Stimulated activated CD8-positive, alpha-beta memory T cell treated with anti-CD3 and anti-CD28 coated beads, Interleukin-4, amount 100 ng/mL, for 4 hours (primary cell): ENCODE measurements at places on chromosomes 1 and 21.

DNA sequence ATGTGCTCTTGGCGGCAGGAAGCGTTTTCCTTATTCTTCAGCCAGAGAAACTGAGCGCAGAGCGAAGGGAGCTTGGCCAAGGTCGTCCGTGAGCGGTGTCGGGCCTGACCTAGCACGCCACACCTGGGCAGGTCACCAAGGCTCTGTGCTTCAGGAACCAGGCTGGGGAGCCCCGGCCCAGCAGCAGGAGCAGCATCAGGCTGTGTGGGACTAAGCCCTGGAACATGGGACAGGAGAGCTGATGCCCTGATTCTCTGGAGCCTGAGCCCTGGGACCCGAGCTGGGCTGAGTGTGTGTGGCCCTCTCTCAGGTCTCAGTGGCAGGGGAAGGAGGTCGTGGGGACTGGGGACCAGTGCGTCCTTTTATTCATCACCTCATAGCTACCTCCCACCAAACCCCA lies 65.2 kb upstream of the ABCG1 start:
- DNase-seq = no peak

DNA sequence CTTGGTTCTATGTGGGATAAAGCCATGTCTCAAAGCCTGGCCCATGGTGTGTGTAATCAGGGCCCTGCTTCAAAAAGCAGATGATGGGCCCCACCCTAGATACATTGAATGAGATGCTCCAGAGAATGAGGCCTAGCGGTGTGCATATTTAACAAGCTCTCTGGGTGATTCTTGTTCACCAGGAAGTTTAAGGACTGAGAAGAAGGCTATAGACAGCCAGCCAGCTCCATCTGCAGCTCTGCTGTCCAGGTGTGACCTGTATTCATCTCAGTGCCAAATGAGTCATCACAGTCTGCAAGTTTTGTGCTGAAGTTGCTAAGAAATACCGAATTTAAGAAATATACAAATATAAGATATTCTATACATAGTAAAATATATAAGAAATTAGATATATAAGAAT lies 182.0 kb upstream of the RUNX1 start:
- DNase-seq = no peak

- no peak for DNase-seq
These were observed 40.8 kb upstream of the DYNLT5 start for GRCh38 chr1:66711420-66711819.

DNA sequence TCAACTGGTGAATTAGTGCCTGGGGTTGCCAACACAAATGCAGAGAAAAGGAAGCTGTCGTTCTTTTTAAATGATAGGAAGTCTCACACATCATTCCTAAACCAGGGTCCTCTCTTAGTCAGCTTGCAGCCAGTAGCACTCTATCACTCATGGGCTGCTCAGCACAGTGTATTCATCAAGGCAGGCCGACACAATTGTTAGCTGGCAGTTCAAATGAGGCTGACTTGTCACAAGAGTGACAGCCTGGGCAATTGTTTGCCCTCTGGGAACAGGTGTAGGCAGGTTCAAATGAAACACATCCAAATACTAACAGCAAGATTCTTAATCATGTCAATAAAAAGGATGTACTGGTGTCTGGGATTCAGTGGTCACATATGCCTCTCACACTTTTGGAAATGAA lies 76.9 kb downstream of the ERICH3 start:
- DNase-seq = no peak

- DNase-seq = no peak
These were observed 918 bp upstream of the RASAL2 start for GRCh38 chr1:178092878-178093493.

DNA sequence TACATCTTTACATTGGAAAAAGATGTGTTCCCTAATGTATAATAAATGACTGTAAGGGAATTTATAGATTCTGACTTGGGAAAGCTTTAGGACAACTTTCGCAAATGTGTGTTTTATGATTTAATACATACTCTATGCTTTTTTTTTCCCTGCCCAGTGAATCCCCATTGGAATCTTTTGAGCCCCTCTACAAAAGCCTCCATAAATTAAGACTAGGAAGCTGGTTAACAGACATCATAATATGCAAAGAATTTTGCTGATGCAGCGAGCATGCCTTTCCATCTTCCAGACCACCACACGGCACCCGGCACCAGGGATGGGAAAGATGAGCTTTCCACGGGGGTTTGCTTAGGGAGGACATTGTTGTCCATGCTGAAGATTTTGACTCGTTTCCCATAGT lies 156.1 kb upstream of the IVNS1ABP start:
- no peak for DNase-seq

- DNase-seq = no peak
These were observed 328.4 kb downstream of the ZP4 start for GRCh38 chr1:237562242-237562823.

DNA sequence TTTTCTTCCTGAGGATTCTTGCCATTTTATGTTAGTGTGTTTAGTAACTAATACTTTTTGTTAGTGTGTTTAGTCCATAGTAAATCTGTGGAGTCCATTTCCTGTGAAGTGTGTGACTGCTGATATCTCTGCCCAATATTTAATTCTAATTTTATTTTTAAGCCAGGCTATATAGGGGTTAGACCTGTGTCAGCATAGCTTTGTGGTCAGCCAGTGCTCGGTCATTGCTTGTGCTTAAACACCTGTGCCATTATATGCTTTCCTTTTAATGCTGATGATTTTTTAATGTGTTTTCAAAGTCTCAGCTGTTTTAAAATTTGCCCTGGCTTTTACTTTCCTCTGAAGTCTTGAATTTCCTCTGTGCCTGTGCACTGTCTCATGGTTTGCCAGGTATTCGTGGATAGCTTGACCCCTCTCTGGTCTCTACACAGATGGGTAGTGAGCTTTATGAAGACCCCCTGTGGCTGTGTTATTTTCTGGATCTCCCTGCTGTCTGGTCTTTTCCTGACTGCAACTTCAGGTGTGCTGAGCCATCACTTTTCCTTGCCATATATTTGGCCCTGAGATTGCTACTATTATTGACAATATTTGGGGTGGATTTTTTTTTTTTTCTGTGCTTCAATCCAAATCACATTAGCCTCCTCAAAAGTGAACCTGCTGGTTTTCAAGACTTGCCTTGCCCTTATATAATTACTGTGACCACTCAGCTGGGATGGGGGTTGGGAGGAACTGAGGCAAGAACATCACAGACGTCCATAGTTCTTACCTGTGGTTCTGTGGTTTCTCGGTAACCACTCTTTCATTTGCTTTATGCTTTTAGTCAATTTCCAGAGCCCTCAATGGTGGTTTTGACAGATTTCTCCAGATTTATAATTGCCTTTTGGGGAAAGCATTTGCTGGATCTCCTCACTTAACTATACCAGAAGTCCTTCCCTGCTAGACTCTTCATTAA lies 59.6 kb downstream of the RPS6KC1 start:
- DNase-seq = no peak

DNA sequence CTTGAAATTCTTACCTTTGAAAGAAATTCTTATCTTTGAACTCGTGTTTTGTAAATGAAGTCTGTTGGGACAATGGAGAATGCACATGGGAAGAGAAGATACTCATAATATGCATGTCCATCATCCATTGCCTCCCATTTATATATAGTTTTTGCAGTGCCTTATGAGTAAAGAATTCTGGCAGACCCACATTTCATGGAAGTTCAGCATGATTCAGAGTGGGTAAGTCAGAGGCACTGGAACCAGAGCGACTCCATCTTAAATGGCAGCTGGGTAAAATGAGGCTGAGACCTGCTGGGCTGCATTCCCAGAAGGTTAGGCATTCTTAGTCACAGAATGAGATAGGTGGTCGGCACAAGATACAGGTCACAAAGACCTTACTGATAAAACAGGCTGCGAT lies 13.8 kb downstream of the LAX1 start:
- DNase-seq = no peak

DNA sequence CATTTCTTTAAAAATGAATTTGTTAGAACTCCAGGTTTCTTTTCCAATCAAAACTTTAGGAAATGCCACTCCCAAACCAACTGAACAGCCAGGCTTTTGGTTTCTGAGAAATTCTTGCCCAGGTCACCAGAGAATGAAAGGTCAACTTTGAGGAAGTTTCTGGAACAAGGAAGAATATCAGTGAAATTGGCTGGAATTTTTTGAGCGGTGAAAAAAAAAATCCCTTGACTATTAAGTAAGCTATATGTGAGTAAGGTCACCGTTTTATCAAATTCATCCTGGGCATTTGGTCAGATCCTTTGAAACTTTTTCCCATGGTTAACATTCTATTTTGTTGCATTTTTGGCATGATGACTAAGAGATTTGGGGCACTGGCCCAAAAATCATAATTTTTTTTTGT lies 469.3 kb downstream of the LTN1 start:
- DNase-seq = no peak

DNA sequence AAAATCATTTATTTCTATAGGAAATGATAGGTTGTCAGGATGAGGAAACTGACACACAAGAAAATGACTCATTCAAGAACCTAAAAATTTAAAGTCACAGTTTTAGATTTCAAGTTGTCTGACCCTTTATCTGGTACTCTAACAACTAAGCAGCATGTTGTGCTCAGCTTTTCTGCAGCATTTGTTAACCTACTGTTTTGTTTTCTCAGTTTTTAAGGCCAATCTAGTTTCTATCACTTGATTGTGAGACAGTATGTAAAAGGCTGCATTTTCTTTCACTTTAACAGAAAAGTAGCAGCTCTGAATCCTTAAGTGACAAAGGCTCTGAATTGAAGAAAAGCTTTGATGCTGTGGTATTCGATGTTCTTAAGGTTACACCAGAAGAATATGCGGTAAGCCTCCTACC lies 59.1 kb downstream of the RALGPS2 start:
- no peak for DNase-seq

DNA sequence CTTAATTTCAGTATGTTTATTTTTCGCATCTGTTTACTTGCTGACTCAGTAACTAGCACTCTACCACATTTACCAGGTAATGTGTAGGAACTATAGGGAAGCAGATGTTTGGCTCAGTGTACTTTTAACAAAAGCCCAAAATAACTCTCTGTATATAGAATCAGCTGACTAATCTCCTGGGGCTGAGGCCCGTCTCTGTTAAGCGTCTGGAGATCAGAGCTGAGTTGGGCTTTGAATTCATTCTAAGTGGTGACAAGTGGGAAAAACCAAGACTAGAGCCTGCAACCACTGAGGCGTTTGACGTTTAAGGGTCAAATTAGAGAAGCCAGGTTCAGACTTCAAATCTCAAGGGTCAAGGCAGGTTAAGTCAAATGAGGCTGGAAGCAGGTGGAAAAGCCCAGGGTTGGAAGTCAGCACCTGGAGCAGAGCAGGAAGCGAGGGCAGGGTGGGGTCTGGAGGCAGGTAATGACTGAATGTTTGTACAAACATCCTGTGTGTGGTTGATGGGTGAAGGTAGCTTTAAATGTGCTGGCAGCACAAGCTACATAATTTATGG lies 56.8 kb upstream of the LYST start:
- DNase-seq = no peak

DNA sequence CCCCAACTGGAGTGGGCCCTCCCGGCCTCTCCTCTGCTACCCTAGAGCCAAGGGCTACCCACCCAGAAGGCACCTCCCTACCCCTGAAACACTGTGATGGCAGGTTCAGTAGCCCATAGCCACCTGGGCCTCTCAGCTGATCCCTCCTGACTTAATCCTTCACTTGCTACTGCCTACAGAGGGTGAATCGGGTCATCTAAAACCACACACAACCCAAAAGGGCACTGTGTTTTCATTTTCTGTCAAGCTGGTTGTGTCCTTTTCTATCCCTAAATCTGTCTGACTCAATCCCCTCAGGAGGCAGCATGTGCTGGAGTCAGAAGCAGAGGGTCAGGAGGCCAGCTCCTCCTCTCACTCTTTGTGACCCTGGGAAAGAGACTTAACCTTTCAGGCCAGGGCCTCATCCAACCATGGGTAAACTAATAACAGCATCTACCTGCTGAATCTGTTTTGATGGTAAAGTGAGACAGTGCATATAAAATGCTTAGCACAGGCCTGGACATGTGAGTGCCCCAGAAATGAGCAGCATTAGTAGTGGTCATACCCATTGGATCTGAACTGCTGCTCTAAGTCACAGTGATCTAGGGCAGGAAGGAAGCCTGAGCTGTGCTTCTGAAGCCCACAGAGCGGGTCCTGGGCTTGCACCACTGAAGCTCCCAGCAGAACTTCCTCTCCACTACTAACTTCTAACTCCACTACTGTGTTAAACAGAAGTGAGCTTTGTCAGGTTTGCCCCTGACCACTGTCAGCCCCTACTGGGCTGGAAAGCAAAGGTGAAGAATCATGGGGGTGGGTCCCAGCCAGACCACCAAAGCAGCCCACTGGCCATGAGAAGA lies 11.0 kb downstream of the PMVK start:
- DNase-seq = no peak
